NCI-H187 treated with DMSO at 0.1 percent for 48 hours (cell line): ENCODE measurements at places on chromosomes 5 and 9.
A peak's percentile ranks its signal among the peaks of the same experiment; 100 is the strongest.

DNA sequence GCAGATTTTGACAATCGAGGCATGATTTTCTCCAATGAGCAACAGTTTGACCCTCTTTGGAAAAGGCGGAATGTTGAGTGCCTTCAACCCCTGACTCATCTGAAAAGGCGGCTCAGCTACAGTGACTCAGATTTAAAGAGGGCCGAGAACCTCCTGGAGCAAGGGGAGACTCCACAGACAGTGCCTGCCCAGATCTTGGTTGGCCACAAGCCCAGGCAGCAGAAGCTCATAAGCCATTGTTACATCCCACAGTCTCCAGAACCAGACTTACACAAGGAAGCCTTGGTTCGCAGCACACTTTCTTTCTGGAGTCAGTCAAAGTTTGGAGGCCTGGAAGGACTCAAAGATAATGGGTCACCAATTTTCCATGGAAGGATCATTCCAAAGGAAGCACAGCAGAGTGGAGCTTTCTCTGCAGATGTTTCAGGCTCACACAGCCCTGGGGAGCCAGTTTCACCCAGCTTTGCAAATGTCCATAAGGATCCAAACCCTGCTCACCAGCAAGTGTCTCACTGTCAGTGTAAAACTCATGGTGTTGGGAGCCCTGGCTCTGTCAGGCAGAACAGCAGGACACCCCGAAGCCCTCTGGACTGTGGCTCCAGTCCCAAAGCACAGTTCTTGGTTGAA, 13.6 kb downstream of the PTPDC1 start:
- DNase-seq: no peak

DNA sequence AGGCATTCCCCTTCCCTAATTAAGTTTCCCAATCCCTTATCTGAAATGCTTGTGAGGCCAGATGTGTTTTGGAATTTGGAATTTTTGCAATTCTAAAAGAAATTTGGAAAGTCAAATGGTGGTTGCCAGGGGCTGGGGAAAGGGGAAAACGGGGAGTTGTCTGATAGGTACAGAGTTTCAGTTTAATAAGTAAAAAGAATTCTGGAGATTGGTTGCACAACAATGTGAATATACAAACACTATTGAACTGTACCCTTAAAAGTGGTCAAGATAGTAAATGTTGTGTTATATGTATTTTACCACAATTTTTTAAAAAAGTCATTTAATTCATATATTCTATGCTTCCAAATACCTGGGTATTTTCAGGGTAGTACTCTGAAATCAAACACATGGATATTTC, 154.5 kb downstream of the ADAMTS12 start:
- no peak for DNase-seq

- no peak for DNase-seq
Measured at GRCh38 chr5:74026310-74026709, 400.3 kb downstream of the ARHGEF28 start.

DNA sequence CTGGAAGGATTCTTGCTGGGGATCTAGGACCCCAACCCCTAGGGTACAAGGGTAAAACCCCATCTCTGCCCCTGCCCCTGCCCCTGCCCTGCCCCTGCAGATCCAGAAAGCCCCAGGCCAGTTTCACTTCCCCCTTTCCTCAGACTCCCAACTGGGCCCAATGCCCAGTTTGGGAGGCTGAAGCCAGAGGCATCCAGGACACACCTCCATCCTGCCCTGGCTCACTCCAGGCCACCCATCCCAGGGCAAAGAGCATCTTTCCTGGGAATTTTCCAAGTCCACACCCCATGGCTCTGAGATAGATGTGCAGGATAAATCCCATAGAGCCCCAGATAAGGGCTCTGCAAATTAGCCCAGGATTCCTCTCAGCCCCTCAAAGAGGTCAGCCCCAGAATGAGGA, 17.4 kb downstream of the CNTFR start:
- no peak for DNase-seq

GRCh38 chr5:154196955-154197652, 6.6 kb downstream of the GALNT10 start:
- DNase-seq: peak; percentile 5

GRCh38 chr5:36581070-36581469, 25.3 kb upstream of the SLC1A3 start:
- DNase-seq: no peak

- DNase-seq: no peak
Measured at GRCh38 chr5:126516852-126517251, 78.2 kb downstream of the ALDH7A1 start.

DNA sequence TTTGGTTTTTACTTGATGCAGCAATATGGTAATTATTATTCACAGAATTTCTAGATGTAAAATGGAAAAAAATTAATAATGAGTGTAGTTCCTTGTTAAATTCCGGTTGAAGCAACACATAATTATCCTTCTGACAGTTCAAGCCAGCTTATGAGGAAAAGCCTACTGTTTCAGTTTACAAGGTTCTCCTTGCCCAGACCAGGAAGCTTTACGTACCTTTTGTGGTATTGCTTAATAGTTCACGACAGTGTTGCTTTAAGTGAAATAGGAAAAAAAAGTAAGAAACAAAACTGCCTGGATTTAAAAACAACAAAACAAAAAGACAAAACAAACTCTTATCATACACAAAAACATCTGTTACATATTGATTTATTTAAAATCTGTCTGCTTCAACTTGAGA, 547.3 kb upstream of the C9orf72 start:
- no peak for DNase-seq

DNA sequence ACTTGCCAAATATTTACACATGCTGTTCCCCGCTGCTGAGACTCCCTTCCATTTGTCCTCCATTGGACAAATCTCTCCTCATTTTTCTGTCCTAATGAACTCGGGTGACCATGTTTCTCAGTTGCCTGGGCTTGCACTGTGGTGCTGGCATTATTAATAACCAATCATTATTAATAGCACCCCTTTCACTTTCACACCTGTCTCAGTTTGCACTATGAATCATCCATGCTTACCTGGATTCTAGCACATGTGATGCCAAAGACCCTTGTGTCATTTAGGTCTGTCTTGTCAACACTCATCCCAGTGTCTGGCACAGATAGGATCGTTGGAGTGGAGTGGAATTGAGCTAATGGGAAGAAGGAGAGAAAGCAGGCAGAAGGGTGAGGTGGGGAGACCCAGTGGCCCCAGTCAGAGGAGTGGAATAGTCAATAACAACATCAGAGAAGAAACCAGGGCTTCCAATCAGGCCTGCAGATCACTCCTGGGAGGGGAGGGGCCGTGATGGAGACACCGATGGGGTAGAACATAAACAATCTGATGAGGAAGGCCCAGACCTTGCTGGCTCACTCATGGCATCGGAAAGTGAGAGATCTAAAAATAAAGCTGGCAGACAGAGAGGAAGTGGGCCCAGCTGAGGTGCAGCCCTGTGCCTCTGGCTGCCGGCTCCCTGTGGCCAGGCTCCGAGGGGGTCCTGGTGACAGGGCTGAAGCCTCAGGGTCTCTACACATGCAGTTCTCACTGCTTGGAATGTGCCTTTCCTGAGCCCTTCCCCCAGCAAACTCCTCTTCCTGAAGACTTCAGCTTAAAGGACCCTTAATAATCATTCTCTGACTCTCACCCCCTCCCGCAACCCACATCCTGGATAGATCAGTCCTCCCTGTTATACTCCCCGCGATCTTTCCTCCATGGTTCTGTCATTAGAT, 33.5 kb upstream of the CRB2 start:
- DNase-seq: no peak
